ENCODE measurements at places on chromosomes 7 and 10.

DNA sequence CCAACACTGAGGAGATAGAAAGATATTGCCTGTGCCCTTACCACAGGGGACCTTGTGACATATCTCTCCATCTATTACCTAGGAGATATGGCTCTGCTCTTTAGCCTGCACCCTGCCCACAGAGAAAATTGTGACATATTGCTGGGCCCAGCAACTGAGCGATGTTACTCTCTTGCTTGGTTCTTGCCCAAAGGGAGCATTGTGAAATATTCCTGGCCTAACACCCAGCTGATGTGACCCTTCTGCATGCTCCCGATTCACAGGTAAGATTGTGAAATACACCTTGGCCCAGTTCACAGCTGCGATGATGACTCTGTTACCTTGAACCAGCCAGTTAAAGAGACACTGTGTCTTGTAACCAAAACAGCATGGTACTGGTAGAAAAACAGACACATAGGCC is 37.2 kb upstream of the ZNF107 start:
- DNase-seq, result no peak

DNA sequence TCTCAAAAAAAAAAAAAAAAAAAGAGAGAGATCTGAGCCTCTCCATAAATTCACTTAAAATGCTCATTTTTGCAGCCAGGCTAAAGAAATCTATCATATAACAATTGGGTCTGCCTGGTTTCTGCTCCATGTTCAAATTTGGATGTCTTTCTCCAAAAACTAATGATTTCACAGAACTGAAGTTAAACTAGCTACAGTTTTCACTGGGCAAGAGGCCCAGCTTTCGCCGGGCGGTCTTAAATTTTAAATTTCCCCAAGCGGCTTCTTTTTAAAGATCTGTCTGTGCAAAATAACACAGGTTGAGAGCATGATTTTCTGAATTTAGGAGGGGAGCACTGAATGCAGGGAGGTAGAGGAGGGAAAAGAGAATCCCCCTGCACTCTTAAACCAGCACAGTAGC is 603.4 kb downstream of the KCNMA1 start:
- no peak for DNase-seq

DNA sequence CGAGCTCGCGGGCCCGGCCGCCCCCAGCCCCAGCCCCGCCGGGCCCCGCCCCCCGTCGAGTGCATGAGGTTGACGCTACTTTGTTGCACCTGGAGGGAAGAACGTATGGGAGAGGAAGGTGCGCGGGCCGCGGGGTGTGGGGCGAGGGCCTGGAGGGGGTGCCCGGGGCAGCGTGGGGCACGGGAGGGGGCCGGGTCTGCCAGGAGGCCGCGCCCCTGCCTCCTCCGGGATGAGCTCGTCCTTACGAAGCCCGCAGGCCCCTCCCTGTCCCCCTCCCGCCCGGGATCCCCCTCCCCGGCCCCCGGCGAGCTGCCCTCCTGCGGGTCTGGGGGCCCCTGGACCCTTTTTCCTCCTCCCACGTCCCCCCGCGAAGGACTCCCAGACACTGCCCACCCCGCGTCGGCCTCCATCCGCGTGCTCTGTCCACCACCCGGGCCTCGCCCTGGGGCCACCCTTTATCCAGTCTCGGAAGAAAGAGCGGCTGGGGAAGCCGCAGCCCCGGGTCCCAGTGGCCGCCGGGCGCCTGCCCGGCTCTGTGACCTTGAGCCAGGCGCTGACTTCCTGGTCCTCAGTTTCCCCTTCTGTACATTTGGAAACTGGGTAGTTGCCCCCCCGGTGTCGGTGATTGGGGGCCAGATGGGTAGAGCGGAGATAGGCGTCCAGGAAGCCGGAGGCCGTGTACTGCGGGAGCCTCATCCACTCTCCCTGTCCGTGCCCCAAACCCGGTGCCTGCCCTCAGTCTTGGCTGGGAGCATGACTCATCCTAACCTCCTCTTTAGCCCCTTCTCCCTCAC is 521 bp downstream of the LIMK1 start:
- peak; percentile 65 for DNase-seq

DNA sequence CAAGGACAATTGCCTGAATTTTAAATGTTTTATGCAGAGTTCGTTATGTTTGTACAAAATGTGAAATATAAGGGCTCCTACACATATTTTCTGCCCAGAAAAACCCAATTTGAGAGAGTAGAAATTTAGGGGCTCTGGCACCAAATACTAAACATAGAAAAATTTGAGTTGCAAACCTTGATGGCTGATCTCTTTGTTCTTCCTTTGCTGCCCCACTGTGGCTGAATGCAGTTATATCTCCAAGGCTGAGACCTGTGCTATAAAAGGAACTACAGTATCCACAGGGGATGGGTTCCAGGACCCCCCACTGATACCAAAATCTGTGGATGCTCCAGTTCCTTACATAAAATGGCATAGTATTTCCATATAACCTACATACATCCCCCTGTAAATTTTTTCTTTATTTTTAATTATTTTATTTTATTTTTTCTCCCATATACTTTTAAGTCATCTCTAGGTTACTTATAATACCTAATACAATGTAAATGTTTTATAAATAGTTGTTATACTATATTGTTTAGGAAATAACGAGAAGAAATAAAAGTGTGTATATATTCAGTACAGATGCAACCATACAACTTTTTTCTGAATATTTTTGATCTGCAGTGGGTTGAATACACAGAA is 22.5 kb downstream of the CFAP43 start:
- DNase-seq, result peak; percentile 10

Data from NCI-H1105 (cell line).